NCI-H524 treated with DMSO at 0.1 percent for 48 hours (cell line): ENCODE measurements at places on chromosomes 16 and 17.

- DNase-seq = no peak
These were observed 86.9 kb downstream of the RBBP6 start for GRCh38 chr16:24626256-24626655.

DNA sequence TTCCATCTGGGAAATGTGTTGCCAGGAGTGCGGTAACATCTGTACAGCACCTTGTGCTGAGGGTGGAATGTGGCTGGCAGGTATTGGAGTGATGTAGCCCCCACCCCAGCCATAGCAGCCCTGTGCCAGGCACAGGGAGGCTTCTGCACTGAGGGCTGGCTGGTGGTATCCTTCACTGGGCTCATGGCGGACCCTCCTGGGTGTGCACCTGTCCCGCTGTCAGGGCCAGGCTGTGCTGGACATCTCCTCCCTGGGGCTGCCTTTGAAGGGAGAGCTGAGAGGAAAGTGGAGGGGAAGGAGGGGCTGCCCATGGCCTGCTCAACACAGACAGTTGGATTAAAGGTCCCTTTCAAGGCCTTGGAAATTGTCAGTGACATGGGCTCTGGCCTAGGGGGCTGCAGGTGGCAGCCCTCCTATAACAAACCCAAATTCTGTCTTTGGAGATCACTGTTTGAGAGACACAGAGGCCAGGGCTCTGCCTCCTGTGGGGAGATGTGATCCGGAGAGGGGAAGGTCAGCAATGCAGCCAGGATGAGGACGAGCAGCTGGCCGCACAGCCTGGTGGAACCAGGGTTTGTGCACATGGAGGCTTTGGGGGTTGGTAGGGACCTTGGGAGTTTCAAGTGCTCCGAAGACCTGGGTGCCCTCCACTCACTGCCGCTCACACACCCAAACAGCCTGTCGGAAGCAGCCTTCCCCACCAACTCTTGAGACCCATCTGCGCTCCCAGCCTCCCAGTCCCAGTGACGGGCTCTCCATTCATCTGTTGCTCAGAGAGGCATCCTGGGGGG lies 22.8 kb downstream of the NKD1 start:
- peak; percentile 84 for DNase-seq

- no peak for DNase-seq
These were observed 8.4 kb downstream of the DEXI start for GRCh38 chr16:10933865-10934264.

- DNase-seq = no peak
These were observed 9.0 kb upstream of the SPATA32 start for GRCh38 chr17:45270828-45271418.

DNA sequence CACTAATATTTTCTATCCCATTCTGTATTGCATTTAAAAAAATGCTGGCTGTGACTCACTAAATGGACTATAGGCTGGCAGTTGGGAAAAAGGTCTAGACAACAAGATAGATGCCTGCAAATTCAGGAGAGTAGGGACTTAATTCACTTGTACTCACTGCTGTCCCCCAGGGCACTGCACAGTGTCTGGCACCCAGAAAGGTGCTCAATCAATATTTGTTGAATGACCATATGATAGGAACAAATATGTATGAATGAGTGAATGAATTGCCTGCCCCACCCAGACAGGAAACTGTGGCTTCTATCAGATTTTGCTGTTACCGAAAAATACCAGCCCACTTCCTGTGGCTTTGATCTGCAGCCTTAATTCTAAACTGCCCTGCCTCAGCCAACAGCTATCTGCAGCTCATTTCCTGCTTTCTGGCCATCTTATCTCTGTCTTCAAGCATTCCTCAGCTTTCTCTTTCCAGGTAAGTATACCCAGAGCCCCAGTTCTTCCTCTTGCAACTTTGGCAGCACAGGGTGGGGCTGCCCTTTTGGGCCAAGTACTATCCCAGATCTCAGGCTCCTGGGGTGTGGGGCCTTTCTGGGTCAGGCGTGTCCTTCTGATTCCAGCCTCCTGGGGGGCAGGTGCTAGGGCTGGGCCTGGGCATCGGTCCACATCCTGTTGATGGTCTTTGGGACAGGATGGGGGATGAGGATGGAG lies 15.3 kb upstream of the TNS4 start:
- no peak for DNase-seq

DNA sequence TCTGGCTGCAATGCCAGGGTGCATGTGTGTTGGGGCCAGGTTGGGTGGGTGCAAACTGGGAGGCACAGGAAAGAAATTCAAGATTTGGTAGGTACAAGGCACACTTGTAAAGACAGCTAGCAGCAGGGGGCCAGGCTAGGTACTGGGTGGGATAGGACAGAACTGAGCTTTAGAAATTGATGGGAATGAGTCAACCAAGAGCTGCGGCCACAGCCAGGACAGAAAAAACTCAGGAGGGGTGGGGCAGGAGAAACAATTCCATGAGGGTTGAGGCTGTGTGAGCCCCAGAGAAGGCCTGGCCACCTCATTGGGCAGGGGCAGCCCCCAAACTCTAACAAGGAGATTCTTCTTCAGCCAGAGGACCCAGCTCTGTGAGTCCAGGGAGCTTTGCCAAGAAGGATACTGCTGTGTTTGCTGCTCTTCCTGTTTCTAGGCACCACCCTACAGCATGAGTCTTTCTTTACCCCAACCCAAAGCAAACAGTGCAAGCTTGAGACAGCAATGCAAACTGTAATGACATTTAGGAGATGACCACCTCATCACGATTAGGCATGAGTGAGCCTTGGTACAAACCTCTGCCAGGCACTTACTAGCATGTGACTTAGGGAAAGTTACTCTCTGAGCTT lies 21.3 kb upstream of the CCDC182 start:
- no peak for DNase-seq

GRCh38 chr17:77383613-77384608 lies 243.1 kb downstream of the SEC14L1 start:
- no peak for DNase-seq

- no peak for DNase-seq
These were observed 1.8 kb downstream of the KIFC3 start for GRCh38 chr16:57800200-57801097.

DNA sequence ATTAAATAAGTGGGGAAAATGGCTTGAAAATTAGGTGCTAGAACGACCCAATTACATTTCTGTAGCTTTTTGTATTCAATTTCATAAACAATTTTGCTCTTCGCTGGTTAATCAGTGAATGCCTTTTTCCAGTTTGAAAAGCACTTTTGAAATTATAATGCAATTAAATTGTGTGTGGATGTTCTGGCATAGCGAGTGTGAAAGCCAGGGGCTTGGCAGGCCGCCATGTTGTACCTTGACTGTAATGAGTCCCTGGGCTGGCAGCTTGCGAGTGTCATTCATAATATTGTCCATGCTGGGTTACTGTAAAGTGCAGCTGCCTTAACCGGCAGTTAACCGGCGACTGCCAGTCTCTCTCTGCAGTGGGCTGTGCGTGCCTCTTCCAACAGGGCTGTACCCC lies 177.8 kb downstream of the CCDC182 start:
- DNase-seq = no peak

GRCh38 chr16:77853161-77853560 lies 64.8 kb downstream of the VAT1L start:
- DNase-seq = no peak

DNA sequence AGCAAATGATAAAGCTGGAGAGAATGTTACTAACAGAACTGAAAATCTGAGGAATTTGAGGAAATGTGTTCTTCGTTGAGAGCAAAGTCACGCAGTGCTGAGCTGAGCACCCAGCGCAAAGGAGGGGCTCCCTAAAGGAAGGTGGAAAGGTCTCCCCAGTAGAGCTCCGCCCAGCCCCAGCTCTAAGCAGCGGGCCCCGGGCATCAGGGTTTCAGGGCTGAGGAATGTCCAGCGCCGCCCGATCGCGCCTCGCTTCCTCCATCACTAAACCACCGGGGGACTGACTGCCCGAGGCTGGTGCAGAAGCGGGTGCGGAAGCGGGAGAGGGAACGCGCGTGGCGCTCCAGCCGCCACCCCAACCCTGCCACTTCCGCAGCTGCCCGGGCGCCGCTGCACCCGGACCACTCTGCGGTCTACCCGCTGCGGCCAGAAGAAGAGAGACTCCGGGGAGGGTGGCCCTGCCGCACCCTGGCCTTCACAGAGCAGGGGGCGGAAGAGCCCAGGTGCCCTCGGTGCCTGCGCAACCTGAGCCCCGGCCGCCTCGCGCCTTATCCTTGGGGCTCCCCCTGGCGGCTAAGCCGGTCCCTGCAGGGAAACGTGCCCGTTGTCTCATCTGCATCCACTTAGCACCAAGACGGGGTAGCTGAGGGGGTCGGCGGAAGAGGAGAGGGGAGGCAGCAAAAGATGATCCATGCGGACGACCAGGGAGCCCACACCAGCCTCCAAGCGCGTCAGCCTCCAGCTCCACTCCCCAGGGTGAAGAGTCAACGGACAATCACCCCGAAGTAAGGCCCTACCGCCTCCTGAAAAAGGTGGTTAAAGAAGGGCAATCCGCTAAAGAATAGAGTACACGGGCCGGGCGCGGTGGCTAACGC lies 12.4 kb upstream of the GUCY2D start:
- DNase-seq = no peak

DNA sequence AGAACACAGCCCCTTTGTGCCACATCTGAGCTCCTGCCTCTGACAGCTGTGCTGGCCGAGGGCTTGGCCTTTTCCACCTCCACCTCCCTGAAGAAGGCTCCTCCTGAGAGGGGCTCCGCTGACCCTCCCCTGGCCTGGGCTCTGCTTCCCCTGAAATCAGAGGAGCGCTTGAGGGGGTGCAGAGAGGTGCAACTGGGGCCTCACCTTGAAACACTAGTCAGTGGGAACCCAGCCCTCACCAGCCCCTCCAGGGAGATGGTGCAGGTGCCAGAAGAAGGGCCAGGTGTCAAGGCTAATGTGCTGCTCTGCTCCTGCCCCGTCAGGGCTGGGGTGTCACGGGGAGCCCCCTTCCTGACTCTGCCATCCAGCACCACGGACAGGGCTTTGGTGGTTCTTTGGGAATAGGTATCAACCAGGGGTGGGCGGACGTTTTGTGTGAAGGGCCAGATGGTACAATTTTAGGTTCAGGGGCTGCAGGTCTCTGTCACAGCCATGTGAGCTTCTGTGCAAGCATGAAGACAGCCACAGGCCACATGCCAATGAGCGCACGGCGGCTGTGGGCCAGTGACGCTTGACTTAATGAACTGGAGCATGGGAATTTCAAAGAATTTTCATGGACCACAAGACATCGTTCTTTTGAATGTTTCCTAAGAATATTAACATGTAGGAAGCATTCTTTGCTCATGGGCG lies 2.1 kb upstream of the ZG16B start:
- no peak for DNase-seq

GRCh38 chr16:1691956-1692355 lies 13.9 kb downstream of the JPT2 start:
- no peak for DNase-seq

DNA sequence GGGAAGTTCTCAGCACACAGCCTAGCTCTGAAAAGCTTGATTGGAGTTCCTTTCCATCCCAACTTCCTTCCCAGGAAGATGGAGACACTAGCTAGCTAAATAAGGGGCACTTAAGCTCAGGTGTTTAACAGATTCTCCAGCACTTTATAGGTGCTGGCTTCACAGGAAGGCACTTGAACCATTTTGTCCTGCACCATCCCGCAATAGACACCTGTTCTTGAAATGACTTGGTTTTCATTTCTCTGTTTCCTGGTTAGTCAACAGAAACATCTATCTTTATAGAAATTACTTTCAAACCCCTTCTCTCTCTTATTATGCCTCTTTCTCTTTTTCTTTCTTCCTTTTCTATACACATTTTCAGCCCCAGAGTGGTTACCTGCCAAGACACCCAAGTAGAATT lies 409.9 kb upstream of the ZFHX3 start:
- DNase-seq = no peak

GRCh38 chr16:28835864-28836760 lies 10.0 kb downstream of the TUFM start:
- no peak for DNase-seq

- no peak for DNase-seq
These were observed 108.6 kb downstream of the IRF8 start for GRCh38 chr16:86007524-86007923.

DNA sequence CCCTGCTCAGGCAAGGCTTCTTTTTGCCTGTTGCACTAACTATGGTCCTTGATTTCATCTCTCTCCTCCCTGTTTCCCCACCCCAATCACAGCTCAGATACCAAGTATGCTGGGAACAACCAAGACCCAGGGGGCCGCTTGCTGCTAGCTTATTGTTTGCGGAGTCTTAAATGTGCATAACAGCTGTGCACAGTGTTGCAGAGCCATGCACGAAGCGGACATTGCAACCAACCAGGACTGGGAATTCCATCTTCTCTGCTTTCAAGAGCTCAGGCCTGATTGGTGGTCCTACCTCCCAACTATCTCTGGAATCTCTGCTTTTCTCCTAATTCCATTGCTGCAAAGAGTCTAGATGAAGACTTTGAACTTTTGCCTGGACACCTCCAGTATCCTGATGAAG lies 281.3 kb upstream of the TNRC6C start:
- DNase-seq = no peak

GRCh38 chr17:62064791-62065563 lies at the start of gene MED13:
Gene MED13 (minus strand): TSS chr17:62065278. CDS start chr17:62065205, 73 bp downstream.
- DNase-seq = no peak

- DNase-seq = no peak
These were observed 43.9 kb downstream of the CLEC16A start for GRCh38 chr16:10988164-10988803.

DNA sequence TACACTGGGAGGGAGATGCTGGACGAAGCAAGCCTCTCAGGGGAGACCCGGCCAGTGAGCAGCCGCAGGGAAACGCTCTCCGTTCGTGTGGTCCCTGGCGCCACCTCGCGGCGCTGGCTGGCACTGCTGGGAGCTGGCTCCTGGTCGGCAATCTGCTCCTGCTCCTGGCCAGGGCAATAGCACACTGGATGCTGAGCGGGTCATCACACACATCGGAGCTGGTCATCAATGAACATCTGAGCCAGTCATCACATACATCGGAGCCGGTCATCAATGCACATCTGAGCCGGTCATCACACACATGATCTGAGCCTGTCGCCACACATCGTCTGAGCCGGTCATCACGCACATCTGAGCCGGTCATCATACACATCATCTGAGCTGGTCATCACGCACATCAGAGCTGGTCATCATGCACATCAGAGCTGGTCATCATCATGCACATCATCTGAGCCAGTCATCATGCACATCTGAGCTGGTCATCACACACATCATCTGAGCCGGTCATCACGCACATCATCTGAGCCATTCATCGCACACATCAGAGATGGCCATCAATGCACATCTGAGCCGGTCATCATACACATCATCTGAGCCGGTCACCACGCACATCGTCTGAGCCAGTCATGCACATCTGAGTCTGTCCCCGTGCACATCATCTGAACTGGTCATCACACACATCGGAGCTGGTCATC lies 217.3 kb downstream of the RBFOX3 start:
- DNase-seq = no peak
